NCI-H2029 (cell line): ENCODE measurements at places on chromosomes 11 and 22.

GRCh38 chr11:100910808-100911207 is 218.8 kb downstream of the PGR start:
- no peak for DNase-seq

- DNase-seq: no peak
Observed at GRCh38 chr11:2796091-2796490, 89.5 kb downstream of the CDKN1C start.

DNA sequence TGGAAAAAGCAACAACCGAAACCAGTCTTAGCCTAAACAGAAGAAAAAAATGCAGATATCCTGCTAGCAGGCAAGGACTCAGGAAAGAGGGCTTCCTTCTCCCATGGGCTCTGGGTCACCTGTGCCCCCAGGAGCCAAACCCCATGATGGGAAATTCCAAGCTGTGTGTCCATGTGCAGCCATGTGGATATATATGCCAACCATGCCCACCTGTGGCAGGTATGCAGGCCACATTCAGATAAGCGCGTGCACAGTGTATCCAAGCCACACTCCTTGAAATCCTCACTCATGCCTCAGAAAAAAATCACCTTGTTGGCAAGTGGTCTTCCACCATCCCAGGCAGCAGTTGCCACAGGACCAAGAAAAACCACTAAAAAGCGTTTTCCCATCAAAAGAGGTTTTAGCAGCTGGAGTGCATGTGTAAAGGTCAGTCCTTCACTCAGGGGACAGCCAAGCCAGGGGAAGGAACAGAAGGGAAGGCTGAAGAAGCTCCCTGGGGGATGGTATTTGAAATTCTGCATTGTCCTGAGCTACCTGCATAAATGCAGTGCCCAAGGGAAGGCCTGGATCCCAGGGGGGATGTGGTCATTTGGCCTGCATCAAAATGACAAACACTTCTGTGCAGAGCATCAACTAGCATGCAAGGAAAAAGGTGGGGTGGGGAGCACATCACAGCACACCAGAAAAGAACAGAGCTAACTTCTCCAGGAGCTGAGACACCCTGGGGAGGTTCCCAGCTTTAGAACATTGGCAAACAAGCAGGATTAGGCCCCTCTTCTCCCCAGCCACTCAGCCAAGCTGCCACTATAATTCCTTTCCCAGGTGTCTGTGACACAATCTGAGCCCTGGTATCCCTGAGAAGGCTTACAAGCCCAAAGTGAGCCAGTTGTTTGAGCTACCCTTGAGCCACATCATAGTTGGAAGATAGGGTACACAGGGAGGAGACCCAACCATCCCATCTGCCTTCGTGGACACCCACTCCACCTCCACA is 76.2 kb downstream of the GALNT18 start:
- DNase-seq: no peak

GRCh38 chr11:3977078-3977477 is 117.5 kb upstream of the RRM1 start:
- no peak for DNase-seq

GRCh38 chr11:5476186-5476819 is 12.2 kb upstream of the OR52D1 start:
- DNase-seq: no peak

DNA sequence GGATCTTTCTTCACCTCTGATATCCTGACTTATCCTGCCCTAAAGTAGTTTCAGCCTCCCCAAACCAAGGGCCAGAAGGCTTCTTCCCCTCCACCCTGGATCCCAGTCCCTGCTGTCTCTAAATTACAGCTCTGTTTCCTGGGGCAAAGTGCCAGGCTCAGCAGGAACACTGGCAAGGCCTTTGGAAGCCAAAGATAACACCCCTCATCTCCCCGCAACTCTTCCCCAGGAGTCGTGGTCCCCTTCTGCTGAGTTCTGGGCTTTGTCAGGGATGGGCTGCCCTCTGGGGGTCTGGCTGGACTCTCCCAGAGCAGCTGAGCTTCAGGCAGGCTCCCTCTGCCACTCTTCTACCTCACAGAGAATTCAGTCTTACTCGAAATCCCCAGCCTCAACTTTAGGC is 53.8 kb upstream of the AMPD3 start:
- DNase-seq: no peak

DNA sequence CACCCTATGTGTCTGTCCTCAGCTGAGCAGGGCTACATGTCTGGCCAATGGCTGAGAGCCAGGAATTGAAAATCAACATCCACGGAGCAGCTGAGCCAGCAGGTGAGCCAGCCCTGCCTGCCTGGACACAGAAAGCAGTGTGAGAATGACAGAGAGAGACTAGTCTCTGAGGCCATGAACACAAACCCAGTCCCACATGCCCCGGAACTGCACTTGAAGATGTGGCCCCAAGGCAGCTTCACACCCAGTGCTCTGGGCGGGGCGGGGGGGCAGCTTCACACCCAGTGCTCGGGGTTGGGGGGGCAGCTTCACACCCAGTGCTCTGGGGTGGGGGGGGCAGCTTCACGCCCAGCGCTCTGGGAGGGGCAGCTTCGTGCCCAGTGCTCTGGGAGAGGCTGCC is 37.6 kb downstream of the TRMU start:
- no peak for DNase-seq

DNA sequence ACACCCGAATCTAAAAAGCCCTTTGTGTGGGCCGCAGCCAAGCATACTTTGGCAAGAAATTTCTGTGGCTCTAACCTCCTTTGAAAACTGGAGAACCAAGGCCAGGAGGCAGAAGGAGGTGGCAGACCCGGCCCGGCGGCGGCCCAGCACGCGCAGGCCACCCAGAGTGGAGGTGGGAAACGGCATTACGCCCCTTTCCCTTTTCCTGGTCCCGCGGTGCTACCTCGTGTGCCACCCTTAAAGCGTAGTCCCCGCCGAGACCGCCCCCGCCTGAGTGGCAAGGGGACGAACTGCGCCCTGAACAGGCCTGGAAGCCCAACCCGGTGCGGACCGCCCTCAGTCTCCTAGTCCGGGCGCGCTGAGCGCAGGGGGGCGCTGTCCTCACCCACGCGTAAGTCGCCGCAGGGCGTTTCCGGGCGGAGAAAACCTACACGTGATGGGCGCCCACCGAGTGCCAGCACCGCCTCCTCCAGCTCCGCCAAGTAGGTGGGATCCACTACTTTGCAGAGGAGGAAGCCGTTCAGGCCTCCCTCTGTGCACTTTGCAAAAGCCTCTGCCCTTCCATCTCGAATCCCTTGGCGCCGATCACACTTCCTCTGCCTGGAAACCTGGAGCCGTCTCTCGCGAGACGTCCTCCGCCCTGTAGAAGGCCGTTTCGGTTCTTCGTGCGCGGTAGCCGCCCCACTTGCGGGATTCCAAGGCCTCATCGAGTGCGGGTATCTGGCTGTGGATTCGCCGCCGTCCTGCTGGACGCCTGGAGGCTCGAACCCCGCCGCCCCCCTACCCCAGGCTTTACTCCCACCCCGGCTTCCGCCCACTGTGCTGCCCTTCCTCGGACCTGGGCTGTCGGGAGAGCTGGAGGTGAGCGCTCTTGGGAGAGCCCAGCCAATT is at the start of gene ACCS:
Gene ACCS (plus strand): TSS at position 430 of the 891 bp plus-strand sequence. CDS start 1,358 bp downstream, outside the sequence.
- peak; percentile 91 for DNase-seq

GRCh38 chr11:17412488-17413180 is 24.2 kb upstream of the KCNJ11 start:
- no peak for DNase-seq

- no peak for DNase-seq
Observed at GRCh38 chr11:73554671-73555320, 43.1 kb downstream of the FAM168A start.

DNA sequence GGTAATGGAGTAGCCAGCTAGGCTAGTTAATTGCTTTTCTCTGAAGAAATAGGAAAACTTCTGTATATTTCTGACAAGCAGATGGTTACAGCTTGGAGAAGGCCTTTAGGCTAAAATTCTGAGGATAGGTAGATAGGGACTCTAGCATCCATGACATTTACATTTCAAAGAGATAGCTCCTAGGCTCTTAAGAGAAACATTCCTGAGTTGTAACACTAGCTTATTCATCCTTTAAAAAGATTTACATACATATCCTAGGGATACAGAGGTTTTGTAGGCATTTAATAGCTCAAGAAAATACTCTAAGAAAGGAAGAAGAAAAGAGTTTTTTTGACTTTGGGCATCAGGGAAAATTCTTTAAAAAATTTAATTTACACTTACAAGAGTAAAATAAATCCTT is 130.9 kb upstream of the CCDC179 start:
- DNase-seq: no peak

GRCh38 chr11:132455044-132455443 is 1077.3 kb downstream of the OPCML start:
- no peak for DNase-seq

- no peak for DNase-seq
Observed at GRCh38 chr22:39117585-39118191, 20.6 kb downstream of the APOBEC3H start.
